ENCODE measurements at places on chromosomes 11 and 22.

GRCh38 chr22:38758276-38758945, 2.6 kb upstream of the SUN2 start:
- no peak for DNase-seq

- DNase-seq, result no peak
These were observed 6.0 kb upstream of the SUSD2 start for GRCh38 chr22:24175160-24175808.

- DNase-seq, result no peak
These were observed 108.6 kb downstream of the TRIM29 start for GRCh38 chr11:120029321-120029720.

DNA sequence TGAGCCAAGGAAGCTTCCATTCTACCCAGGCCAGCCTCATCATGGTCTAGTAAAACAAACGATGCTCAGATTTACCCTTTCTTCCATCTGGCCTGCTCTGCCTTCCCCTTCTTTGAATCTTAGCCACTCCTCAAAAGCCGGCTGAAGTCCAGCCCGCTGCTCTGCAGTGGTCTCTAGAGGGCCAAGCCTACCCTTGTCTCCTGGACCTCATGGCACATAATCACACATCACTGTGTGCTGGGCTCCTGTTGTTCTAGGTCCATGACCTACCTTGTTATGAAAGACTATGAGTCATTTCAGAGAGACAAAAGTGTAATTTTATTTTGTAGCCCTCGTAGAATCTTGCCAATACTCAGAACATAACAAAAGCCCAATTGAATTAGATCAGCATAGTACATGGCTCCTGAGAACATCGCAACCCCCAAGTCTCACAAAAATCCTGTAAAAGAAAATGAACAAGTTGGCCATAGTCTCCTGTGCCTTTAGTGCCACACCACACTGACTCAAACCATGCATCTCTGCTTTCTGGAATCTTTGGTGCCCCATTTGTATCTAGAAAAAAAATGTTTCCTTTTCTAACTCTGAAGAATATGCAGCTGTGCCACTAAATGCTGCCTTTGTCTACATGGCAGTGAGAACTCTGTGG, 192.7 kb downstream of the OPCML start:
- DNase-seq, result no peak

DNA sequence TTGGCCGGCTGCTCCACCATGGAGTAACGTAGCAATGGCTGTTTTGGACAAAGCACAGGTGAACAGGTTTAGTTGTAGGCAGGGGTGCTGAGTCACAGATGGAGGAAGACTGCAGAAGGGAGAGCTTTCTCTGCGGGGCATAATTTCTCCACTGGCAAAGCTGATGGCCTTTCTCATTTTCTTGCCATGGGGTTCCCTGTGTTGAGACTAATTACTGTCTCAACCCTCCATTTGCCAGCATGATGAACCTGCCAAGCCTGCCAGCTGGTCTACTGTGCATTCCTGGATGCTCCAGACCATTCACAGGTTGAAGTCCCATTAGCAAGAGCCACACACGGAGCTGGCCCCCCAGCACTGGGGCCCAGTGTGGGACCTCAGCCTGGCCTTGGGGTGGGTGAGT, 202.4 kb downstream of the BARX2 start:
- DNase-seq, result no peak

DNA sequence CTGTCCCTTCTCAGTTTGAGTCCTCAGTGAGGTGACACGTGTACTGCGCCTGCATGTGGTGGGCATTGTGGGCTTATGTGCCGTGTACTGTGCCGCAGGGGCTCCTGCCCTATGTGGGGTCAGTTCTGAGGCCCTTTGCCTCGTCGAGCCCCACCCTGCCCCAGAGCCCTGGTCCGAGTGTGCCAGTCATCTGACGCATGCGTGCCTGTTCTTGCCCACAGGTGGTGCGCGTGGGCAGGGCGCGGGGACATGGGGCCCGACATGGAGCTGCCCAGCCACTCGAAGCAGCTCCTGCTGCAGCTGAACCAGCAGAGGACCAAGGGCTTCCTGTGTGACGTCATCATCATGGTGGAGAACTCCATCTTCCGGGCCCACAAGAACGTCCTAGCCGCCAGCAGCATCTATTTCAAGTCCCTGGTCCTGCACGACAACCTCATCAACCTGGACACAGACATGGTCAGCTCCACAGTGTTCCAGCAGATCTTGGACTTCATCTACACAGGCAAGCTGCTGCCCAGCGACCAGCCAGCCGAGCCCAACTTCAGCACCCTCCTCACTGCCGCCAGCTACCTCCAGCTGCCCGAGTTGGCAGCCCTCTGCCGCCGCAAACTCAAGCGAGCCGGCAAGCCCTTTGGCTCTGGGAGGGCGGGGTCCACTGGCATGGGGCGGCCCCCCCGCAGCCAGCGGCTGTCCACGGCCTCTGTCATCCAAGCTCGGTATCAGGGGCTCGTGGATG, 22.3 kb upstream of the TMEM191C start:
- DNase-seq, result no peak

GRCh38 chr11:107017433-107018218, 650 bp downstream of the GUCY1A2 start:
- DNase-seq, result peak; percentile 43

- no peak for DNase-seq
These were observed 28.7 kb upstream of the MYEOV start for GRCh38 chr11:69265210-69265609.

Measured in left renal pelvis (tissue), 4 donors.